ENCODE measurements at places on chromosomes 2 and 18.

- DNase-seq, result no peak
These were observed 190.7 kb downstream of the ICOS start for GRCh38 chr2:204127238-204127637.

- DNase-seq, result no peak
These were observed 250 bp upstream of the SPEG start for GRCh38 chr2:219434468-219434717.

DNA sequence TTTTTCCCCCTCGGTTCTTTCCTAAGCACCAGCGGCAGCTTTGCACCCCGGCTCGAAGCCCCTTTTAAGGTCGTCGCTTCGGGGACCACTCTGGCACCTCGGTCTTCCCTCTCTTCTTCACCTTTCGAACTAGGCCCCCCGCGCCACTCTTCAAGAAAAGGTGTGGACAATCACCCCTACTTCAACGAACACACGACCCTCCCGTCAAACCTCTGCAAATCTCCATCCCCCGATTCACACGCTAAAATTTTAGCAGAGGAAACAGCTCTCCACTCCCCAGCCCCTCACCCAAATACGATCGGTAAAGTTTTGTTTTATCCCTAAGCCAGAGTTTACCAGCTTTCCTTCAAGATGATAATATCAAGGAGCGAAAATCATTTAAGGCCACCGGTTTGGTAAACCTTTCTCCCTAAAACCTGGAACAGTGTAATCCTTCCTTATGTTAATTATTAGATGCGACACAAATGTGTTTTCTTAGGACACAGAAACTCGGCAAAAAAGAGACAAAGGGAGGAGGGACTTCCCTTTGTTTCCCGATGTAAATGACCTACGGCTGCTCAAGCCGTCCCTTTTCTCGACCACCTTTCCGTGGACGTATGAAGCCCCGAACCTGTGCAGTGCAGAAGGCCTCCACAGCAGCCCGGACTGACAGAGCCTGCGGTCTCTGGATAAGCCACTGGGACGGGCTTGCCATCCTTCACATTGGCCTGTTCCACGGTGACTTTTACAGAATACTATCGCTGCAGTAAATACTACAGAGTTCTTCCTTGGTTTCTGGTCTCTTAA lies 85.2 kb downstream of the RBMS1 start:
- DNase-seq, result no peak

GRCh38 chr2:16256601-16257321 lies 316.4 kb downstream of the MYCN start:
- no peak for DNase-seq

GRCh38 chr2:77458216-77458615 lies 64.0 kb downstream of the LRRTM4 start:
- no peak for DNase-seq

- no peak for DNase-seq
These were observed 175.4 kb downstream of the ANTXR1 start for GRCh38 chr2:69188182-69188900.

GRCh38 chr2:60556175-60556574 lies 2.7 kb upstream of the BCL11A start:
- DNase-seq, result no peak

- DNase-seq, result no peak
These were observed 523.0 kb downstream of the TXNL1 start for GRCh38 chr18:56115071-56116015.

GRCh38 chr2:156459720-156460119 lies 23.5 kb downstream of the GPD2 start:
- no peak for DNase-seq

- DNase-seq, result no peak
These were observed 163.2 kb upstream of the NCK2 start for GRCh38 chr2:105581555-105581944.
